Stimulated activated CD4-positive, alpha-beta T cell treated with anti-CD3 and anti-CD28 coated beads, Interleukin-1b, Interleukin-23, amount 100 ng/mL, for 24 hours (primary cell): ENCODE measurements at places on chromosomes 5 and 9.

- no peak for DNase-seq
Measured at GRCh38 chr5:502325-503079, 21.7 kb downstream of the SLC9A3 start.

- DNase-seq, result no peak
Measured at GRCh38 chr5:89016741-89017303, 133.8 kb upstream of the MEF2C start.

GRCh38 chr5:34496701-34497469 lies 159.2 kb upstream of the RAI14 start:
- no peak for DNase-seq

DNA sequence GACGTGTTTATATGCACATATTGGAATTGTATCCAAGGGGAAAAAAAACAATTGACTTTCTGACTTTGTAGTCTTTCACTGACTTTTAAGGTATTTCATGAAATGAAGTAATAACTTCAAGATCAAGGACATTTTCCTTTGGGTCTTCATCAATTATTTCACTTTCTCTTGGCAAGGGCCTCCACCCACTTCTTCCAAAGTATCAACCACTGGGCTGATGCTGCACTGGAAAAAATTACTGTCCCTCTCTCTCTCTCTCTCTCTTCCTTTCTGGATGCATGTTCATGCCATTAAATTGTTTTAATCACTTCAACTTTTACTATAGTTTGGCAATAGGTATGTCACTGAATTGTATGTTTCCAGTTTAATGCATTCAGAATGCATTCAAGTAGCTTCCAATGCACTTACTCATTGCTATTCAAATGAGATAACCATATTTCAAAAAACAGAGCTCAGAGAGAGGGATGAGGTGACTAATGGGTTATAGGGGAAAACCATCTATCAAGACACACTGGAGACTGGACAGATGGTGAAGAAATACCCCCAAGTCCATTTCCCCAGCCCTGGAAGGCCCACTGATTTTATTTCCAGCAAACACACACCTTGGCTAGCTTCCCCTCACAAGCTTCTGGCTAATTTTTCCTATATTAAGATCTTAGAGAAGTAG lies 585.3 kb downstream of the EBF1 start:
- DNase-seq, result no peak

DNA sequence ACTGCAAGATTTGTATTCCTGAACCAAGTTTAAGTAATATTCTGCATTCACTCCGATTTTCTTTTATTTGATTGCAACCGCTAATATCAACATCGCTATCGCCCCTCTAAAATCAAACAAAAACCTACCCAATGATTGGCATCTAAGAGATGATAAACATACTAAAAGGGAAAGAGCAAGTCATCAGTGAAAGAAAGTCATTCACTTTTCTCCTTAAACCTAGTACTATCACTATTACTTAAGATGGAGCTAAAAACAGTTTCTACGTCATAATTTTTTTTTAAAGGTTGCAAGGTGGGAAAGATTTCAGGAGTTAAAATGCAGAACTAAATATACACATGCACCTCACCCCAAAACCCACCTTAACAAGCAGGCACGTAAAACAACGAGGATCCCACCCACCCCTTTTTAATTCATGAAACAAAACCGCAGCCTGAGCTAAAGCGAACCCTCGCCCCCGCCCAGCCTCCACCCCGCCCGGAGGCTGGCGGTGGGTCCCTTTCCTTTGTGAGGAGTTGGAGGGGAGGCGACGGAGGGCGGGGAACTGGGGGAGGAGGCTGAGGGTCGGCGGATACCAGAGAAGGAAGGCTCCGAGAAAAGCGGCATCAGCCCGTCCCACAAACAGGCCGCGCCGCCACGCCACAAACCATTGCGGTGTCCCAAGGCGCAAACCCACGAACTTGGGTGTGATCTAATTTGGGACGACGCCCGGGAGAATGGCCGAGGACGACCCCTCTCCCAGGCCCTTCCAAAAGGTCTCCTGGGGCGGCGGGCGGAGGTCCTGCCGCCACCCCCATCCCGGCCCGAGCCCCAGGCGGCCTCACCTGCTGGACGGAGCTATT lies 861 bp downstream of the UBQLN1 start:
- DNase-seq, result peak; percentile 58

- DNase-seq, result peak; percentile 13
Measured at GRCh38 chr5:56200971-56201666, 32.0 kb downstream of the ANKRD55 start.

GRCh38 chr9:105972466-105973204 lies 278.3 kb downstream of the TMEM38B start:
- DNase-seq, result no peak

- no peak for DNase-seq
Measured at GRCh38 chr9:126125992-126126409, 200.6 kb upstream of the MVB12B start.

- DNase-seq, result no peak
Measured at GRCh38 chr9:88949961-88950340, 41.3 kb upstream of the S1PR3 start.

DNA sequence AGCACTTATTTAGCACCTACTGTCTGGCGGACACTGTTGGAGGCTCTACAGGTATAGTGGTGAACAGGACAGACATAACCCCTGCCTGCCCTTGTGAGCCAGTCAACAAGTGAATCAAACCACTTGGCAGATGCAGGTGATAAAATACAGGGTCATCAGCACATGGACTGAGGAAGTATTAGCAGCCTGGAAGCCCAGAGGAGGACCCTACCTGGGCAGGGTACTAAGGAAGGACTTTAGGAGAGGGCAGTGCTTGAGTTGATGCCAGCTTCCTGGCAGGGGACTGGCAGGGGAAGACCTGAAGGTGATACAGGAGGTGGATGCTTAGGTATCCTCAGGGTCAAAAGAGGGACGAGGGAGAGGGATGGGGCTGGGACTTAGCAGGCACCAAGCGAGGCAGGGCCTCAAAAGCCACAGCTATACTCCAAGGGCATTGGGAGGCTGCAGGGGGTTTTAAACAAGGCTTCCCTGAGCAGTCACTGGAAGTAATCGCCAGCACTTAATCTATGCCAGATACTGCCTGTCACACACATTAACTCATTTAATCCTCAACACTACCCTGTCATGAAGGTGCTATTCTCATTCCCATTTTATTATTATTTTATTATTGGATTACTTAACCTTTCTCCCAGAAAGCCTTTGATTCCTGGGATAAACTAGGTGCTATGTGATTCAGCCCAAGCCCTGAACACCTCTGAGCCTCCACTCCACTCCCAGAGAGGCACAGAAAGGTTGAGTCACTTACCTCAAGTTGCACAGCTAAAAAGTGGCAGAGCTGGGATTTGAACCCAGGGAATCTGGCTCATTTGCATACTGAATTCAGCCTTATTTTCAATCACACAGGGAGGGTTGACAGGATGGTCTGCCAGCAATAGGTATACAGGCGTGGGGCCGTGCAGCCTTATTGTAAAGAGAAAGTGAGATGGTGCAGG lies 63.8 kb upstream of the ORM1 start:
- DNase-seq, result no peak

DNA sequence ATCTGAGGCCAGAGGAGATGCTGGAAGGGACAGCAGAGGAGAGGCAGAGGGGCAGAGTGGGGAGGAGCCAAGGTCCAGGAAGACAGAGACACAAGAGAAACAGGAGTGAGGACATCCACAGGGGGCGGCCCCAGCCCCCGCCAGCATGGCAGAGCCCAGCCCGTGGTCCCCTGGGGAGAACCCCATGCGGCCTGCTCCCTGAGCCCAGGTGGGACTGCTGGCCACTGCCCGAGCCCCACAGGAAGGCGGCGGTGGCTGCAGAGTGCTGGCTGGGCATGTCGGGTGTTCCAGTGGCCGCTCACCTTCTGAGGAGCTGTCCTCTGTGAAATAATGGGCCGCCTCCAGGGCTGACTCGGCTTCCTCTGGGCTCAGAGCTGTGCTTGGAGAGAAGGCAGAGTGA lies 8.9 kb upstream of the MRNIP start:
- no peak for DNase-seq

DNA sequence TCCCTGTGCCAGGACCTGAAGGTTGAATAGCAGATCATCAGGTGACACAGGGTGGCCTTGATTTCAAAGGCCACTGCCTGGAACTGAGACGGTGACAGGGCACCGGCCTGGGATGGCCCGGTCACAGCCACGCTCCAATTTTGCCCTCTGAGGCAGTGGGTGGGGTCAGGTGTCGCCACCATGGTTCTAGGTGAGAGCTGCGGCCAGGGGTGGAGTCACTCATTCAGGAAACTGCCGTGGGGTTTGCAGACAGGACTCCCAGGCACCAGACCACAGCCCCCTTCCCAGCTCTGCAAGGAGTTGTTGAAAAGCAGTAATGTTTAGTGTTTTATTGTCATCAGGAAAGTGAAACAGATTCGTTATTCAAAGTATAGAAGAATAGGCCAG lies 17.3 kb upstream of the RNU6ATAC start:
- no peak for DNase-seq

DNA sequence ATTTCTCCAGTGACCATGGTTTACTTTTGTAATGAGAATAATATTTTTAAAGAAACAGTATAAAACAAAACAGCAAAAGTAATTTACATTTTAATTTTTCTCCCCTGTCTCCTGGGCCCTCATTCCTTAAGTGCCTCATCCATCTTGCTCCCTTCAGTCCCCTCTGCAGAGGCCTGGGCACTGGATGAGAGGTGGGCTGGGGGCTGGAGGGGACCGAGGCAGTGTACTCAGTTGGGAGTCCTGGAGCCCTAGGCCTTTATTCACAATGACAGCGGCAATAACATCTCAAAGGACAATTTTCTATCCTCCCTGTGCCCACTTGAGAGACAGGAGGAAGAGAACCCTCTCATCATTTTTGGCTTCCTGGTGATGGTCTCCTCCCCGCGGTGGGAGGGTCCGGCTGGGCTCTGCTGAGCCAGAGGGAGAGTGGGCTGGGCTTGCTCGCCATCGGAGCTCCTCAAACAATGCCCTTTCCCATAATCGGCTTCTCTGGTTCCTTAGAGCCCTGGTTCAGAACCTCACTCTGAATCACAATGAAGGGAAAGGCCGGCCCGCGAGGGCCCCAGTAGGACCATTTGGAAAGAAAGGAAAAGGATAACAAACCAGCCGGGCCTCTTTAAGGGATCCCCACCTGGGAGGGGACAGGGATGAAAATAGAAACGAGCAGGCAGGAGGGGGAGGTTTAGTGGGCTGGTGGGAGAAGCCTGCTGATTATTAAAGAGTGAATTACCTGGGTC lies 9.7 kb upstream of the SMIM32 start:
- DNase-seq, result no peak

DNA sequence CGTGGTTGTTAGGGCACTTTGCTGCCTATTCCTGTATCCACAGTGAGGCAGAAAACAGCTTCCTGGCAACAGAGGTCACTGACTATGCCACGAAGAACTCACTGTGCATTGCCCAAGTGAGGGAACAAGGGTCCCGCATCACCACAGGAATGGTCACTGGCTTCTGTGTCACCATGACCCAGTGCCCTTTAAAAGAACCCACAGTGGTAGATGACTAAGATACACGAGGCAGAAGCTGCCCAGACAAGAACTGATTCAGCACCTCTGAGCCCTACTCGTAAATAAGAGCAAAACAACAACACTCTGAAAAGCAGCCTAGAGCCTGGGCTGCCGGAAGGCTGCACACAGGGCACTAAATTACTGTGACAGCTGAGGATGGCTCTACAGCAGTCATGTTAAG lies 236.6 kb upstream of the RASEF start:
- no peak for DNase-seq

- no peak for DNase-seq
Measured at GRCh38 chr9:15317836-15318235, 10.8 kb upstream of the TTC39B start.

DNA sequence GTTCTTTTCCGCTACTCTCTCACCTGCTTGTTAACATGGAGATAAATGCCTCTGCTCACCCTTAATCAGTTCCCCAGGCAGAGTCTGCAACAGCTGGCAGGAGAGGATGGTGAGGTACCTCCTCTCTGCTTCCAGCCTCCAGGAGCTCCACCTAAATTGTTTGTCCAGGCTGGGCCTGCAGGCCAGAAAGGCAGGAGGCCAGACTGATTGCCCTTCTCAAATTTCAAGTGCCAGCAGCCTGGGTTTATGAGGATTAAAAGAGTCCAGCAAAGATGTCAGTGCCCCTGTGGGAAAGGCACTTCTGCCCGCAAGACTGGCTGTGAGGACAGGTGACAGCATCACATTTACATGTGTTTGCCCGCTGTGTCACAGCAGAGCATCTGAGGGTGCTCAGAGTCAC lies 19.8 kb downstream of the CORO2A start:
- no peak for DNase-seq

DNA sequence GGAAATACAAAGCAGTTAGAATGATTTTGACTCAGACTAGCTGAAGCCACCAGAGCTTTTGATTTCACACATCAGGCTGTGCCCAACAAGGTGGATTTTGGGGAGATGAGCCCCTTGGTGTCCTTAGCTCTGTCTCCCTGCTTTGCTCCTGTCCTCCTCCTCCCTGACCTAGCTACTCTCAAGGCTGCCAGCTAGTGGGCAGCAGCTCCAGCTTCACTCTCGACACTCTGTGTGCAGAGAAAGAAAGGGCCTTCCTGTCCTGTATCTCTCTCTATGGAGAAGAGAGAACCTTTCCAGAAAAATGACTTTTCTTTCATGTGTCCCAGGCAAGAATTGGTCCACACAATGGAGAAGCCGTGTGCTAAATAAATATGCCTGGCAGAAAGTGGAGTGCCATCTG lies 446.2 kb downstream of the SEMA5A start:
- no peak for DNase-seq

GRCh38 chr5:95102080-95102479 lies 182.8 kb downstream of the MCTP1 start:
- DNase-seq, result no peak

DNA sequence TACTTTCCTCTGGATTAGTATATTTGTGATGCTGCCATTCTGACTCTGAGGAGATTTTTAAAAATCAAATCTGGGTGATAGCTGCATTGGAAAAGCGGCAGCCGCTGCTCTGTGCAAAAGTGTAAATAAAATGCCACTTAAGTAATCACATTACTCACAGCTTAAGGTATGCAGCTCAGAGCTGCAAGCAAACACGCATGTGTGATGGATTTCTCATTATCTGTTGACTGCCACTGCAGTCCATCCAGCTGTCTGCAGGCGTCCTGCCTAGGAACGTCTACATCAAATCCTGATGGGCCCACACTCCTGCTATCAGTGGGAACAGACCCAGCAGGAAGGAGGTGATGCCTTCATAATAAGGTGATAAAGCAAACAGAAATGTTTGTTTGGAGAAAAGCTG lies 216.9 kb downstream of the SPOCK1 start:
- no peak for DNase-seq

DNA sequence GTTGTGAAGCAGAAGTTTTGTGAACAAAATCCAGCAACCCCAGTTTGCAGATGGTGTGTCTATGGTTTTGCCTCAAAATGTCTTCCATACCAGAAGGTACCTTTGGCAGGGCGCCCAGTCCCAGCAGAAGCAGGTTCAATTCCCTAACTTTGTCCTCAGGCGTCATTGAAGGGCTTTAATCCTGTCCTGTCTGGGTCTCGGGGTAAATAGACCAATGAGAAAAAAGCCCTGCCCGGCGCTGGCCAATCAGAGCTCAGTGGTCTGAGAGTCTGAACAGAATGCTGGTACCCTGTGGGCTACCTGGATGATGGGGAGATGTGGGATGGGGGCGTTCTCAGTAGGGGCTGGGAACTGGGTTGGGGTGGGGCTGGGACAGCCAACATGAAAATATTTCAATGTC lies 6.2 kb upstream of the ST6GALNAC4 start:
- DNase-seq, result no peak

- peak; percentile 67 for DNase-seq
Measured at GRCh38 chr9:4762108-4762885, 21.3 kb upstream of the AK3 start.
